ENCODE measurements at places on chromosomes 5 and 9.

DNA sequence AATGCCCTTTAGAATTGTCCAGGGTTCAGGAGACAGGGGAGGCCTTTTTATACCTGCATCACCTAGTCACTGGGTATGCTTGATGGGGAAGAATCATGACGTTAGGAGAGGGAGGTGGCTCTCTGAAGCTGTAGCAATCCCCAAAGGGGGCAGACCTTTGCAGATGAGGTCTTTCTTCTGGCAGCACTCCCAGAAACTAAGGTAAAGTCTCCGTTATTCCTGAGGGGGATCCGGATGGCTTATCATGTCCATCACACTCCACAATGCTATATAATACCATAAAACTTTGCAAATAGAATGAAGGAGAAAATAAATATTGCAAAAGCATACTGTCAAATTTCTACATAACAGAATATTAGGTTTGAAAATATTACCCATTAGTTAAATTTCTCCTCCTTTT is 21.5 kb upstream of the CAST start:
- DNase-seq: no peak

DNA sequence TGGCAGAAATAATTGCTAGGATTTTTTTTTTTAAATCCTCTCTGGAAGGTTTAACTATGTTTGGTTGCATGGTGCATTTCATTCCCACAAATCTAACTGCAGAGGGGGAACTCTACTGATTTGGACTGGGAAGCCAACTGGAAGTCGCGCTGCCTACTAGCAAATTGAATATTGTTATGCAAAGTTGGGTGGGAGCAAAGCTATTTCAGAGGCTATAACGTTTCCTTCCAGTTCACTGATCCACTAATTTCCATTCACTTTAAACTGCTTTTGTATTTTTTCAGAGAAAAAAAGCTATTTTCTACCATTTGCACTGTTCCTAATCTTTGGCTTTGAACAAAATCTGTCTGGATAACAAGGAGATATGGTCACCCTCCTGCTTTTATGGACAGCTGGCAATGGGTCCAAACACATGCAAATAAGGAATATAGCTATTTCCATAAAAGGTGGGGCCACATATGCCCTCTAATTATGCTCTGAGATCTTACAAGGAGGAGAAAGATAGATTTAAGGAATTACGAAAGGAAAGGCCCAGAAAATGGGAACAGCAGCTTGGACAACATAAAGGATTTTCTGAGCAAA is 40.1 kb downstream of the MACIR start:
- no peak for DNase-seq

- no peak for DNase-seq
Observed at GRCh38 chr5:39757131-39757530, 332.4 kb upstream of the DAB2 start.

DNA sequence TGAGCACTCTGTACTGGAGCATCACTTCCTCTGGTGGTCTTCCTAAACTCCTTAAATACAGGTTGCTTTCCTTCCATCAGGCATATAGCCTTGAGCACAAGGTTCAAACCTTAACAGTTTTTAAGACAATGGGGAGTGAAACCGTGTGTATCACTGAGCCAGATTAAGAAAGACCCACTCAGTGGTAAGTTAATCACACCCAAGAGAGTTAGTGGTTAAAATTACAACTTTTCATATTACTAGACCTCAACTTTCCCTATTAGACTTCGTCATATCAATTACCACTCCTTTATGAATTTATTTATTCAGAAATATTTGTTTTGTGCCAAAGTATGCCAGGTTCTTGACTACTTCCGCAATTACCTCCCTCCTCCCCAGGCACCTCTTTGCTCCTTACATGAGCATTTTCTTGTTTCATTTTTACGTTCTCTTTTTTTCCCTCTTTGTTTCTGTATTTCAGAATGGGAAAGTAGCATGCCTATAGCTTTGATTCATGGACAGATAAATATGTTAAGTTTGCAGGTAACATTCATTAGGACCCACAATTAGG is 351.0 kb downstream of the KIAA0825 start:
- DNase-seq: no peak

DNA sequence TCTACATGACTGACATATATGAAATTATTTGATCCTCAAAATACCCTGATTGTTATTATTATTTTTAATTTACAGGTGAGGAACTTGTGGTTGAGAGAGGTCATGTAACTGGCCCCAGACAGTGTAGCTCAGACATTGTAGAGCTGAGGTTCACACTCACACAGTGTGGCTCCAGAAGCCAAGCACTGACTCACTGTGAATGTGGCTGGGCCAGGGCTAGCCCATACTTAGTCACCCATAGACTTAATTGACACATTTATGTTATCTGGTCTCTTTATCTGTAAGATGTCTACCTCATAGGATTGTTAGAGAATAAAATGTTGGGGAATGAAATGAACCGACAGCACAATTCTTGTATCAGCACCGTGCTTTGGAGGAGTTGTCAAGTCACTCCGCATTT is 24.9 kb upstream of the CCDC112 start:
- no peak for DNase-seq

DNA sequence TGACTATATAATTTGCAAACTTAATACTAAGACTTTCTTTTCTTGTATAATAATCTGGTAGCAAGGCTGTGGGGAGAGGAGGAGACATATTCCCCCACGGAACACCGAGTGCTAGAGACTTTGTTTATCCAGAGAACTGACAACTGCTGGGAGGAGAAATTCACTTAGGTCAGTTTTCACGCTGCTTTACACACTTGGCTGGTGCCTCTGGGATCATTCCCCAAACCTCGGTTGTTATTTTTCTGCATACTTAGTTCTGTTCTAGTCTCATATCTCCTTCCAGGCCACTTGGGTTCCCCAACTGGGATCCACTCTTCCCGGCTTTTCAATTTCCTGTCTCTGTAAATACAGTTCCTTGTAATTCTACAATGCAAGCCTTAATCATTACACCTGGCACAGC is 238.2 kb upstream of the ADAMTS16 start:
- DNase-seq: no peak

- DNase-seq: no peak
Observed at GRCh38 chr5:143968071-143968878, 156.3 kb downstream of the HMHB1 start.

All from stimulated activated CD8-positive, alpha-beta memory T cell treated with anti-CD3 and anti-CD28 coated beads, Interleukin-15, amount 100 ng/mL, for 48 hours (primary cell).